ENCODE measurements at places on chromosomes 16 and 17.

DNA sequence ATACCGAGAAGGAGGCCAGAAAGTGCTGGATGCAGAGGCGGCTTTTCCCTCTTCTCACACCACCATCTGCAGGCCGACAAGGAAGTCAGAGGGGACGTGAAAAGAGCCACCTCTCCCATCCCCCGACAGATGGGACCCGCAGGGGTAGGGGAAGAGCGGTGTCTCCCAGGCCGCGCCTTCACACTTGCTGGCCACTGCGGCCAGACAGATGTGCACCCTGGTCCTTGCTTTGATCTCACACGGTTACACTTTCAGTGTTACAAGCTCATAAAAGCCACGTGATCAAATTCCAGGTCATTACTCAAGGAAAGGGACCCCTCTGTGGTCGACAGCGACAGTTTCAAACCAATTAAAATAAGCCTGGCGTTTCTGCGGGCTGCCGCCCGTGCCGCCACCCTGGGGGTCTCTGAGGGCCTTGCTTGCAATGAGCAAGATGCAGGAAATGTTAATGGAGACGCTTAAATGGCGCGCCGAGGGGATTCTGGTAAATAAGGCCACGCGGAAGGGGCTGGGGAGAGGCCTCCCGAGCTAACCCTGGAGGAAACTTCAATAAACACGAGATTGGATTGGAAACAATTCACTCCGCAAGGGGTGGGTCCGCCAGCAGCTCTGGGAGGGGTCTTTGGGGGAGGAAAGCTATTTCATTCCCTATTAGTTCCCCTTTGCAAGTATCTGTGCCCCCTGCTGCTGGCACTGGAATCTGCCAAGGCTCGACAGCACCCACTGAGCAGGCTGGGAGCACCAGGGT lies 240.9 kb downstream of the ENGASE start:
- no peak for DNase-seq

GRCh38 chr16:87840271-87840978 lies 28.9 kb downstream of the SLC7A5 start:
- no peak for DNase-seq

DNA sequence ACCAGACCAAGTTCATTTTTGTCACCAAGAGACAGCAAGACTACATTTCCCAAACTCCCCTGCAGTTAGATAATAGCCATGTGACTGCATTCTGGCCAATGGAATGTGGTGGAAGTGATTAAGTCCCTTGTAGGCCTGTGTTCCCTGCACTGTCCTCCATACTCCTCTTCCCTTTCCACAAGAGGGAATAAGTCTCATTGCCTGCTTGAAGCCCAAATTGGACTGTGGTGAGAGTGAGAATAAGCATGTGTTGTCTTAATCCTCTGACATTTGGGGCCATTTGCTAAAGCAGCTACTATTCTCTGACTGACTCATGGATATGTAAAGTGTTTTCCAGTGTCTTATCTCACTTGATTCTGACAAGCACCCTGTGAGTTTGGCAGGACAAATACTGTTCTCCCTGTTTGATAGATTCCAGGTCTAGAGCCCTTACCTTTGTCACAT lies 20.7 kb downstream of the PIK3R6 start:
- DNase-seq, result no peak

- no peak for DNase-seq
Measured at GRCh38 chr17:61536422-61536955, 54.5 kb downstream of the NACA2 start.

DNA sequence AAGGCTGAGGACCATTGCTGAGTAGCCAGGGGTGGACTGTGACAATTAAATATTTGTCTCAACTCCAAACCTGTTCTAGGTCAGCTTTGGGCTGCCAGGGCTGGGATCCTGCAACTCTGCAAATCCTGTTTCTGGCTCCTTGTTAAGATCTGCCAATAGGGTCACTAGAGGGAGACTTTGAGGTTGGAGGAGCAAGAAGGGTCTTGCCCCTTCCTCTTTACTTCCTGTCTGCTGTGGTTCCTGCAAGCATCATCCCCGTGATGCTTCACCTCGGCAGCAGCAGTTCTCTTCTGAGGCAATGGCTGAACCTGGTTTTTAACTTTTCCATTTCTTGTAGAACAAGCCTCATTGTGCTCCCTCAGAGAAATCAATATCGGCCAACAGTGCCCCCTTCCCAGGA lies 124.6 kb downstream of the IRX5 start:
- DNase-seq, result no peak

DNA sequence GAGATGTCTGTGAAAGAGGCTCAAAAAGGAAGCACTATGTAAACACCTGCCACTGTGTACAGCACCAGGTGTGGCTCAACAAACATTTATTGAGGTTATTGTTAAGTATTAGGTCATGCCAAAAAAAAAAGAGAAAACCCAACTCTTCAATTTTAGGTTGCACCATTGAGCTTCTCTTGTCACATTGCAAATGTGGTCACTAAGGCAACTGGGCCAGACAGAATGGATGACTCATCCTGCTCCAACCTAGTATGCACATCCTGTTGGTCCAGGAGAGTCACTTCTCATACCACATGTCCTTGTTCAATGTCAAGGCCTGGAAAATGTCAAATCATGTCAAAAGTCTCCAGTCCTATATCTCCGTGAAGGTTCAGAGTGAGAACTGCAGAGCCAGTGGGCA lies 25.0 kb downstream of the HOXB1 start:
- peak; percentile 56 for DNase-seq

DNA sequence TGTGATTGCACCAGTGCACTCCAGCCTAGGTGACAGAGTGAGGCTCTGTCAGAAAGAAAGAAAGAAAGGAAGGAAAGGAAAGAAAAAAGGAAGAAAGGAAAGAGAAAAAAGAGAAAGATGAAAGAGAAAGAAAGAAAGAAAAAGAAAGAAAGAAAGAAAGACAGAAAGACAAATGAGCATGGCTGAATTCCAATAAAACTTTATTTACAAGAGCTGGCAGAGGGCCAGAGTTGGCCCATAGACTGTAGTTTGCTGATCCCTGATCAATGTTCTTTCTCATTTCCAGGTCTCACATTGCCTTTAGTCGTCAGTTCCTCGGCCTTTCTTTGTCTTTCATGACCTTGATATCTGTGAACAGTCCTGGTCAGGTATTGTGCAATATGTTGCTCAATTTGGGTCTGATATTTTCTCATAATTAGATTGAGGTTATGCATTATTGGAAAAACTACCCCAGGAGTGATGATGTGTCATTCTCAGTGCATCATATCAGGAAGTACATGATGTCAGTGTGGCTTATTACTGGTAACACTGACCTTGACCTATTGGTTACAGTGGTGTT lies 68.5 kb upstream of the MED9 start:
- DNase-seq, result no peak

GRCh38 chr16:76583466-76583865 lies 306.3 kb downstream of the CNTNAP4 start:
- no peak for DNase-seq

DNA sequence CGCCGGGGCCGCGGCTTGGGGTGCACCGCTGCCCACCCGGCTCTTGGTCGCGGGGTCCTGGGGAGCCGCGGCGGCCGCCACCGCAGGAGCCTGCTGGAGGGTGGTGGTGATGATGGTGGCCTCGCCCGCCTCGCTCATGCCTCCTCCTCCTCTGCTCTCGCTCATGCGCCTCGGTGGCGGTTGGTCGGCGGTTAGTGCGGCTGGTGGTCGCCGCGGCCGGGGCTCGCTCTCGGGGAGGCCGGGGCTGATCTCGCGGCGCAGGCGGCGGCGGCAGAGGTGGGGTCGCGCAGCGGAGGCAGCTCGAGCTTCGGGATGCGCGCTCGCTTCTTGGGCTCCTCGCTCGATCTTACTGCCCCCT lies 41.6 kb downstream of the AHSP start:
- no peak for DNase-seq

- DNase-seq, result no peak
Measured at GRCh38 chr17:81419319-81419885, 24.1 kb downstream of the BAHCC1 start.

GRCh38 chr17:60134396-60135150 lies 15.2 kb upstream of the CA4 start:
- DNase-seq, result no peak

DNA sequence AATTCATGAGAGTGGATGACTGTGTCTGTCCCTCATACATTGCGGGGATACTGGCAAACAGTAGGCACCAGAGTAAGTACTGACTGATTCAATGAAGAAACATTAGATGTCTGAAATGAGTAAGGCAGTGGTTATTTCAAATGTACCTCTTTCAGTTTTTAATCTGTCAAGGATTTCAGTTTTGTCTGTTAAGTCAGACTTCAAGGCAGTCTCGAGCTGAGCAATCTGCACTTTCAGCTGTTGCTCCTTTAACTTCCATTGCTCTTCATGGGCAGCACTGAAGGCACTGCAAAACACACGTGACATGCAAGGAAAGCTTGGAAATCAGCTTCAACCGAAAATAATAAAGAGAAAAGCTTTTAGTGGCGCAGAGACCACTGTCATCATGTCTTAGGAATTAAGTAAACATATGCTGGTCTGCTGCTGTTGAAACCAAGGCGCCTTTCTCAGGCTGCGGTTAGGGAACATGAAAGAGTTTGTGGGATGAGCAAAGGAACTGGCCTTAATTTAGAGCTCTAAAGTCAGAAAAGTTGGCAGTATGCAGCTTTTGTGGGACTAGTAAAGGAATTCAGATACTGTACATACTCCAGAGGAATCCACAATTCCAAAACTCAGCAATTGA lies 38.8 kb downstream of the RPGRIP1L start:
- no peak for DNase-seq

- no peak for DNase-seq
Measured at GRCh38 chr17:51046514-51047384, 73.9 kb downstream of the SPAG9 start.

DNA sequence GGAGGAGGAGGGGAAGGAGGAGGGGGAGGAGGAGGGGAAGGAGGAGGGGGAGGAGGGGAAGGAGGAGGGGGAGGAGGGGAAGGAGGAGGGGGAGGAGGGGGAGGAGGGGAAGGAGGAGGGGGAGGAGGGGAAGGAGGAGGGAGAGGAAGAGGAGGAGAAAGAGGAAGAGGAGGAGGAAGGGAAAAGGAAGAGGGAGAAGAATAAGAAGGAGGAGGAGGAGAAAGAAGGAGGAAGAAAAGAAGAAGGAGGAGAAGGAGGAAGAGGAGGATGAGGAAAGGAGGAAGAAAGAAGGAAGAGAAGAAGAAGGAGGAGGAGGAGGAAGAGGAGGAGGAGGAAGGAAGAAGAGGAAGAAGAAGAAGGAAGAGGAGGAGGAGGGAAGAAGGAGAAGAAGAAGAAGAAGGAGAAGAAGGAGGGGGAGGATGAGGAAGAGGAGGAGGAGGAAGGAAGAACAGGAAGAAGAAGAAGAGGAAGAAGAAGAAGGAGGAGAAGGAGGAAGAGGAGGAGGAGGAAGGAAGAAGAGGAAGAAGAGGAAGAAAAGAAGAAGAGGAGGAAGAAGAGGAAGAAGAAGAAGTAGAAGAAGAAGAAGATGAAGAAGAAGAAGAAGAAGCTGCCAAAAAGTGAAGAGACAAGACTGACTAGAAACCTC lies 103.8 kb downstream of the C16orf78 start:
- DNase-seq, result no peak

DNA sequence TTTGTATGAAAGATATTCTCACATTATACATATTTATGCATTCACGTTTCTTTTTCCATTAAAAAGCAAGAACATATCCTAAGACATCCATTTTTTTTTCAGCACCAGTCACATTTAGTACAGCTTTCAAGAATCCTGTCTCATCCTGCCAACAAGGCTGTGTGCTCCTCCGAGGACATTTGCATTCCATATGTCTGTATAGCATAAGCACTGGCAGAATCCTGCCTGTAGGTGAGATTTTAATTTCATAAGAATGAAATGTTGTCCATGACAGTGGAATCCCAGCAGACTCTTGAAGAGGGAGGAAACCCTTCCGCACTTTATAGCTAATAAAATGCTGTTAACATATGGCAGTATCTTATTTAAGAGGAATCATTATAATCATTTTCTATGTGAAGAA lies 2.9 kb upstream of the PMP22 start:
- DNase-seq, result no peak

DNA sequence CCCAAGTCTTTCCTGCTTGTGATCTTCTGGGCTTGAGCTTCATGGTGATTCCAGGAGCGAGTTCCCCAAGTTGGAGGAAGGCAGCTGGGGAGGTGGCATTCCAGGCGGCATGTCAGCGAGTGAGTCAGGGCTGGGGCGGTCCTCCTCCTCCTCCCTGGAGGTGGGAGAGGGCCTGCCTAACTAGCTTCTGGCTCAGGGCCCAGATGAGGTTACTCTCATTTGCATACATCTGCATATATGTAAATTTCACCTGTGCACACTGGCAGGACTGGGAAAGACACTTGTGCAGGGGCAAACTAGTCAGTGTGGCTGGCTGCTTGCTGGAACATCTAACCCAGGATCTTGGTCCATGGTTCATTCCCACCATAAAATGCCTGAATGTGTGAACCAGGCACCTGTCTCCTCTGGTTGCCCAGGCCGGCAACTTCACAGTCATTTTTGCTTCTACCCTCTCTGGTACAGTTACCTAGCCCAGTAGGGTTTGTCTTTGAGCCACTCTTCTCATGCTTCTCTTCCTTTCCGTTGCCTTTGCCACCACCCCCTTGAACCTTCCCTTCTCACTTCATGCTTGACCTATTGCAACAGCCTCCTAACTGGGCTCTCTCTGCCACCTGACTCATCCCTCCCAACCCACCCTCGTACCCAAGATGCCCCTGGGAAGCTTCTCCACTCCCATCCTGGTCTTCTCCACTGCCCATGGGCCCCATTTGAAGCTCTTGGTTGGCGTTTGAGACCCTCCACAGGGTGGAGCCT lies 9.6 kb upstream of the DLX4 start:
- DNase-seq, result no peak

GRCh38 chr17:80586846-80587228 lies 42.2 kb downstream of the RPTOR start:
- no peak for DNase-seq

DNA sequence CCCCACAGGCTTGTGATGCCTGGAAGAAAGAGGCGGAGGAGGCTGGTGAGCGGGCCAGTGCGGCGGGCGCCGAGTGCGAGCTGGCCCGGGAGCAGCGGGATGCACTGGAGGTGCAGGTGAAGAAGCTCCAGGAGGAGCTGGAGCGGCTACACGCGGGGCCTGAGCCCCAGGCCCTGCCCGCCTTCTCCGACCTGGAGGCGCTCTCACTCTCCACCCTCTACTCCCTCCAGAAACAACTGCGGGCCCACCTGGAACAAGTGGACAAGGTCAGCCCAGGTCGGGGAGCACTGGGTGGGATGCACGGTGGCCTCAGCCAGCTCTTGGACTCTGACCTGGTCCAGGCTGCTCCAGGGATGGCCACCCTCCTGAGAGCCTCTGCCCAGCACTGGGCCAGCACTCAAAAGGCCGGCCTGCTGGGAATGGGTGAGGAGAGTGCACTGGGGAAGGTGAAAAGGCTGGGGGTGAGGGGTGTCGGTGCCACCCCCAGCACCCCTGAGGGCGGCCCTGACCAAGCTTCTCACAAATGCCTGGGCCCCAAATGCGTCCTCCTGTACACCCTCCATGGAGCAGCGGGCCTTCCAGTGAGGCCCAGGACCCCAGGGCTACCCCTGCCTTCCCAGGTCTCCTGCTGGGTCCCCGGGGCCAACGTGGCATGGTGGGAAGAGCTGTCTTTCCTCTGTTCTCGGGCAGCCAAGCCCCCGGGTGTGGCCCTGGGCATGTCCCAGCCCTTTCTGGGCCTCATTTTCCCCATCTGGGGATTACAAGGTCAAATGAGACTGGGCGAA lies 20.8 kb downstream of the UNC13D start:
- no peak for DNase-seq

GRCh38 chr17:63946440-63947363 lies 14.6 kb upstream of the CD79B start:
- DNase-seq, result peak; percentile 56

Data from CD4-positive, alpha-beta T cell treated with Interferon gamma for 1 hour (primary cell).